ENCODE measurements at places on chromosomes 1 and 21.

- DNase-seq, result no peak
These were observed 14.9 kb upstream of the CD101 start for GRCh38 chr1:116986421-116987255.

DNA sequence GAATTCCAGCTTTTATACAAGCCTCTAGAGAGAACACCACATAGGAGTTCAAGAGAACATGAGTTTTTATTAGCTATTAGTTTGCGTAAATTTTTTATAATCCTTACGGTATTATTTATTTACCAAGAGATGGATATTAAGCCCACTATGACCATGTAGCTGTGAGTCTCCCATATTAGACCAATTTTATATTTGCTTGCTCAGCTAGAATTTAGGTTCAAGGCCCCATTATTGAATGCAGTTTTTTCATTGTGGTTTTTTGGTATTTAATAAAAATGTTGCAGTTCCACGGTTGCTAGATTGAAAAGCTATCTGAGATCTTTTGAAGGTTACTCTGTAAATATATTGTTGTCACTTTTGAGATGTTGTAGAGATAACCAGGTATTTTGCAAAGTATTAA, 2.9 kb downstream of the PPP1R8 start:
- DNase-seq, result no peak

- no peak for DNase-seq
These were observed 114.4 kb upstream of the TNR start for GRCh38 chr1:175857756-175858155.

GRCh38 chr1:210024996-210025395, 87.0 kb downstream of the SYT14 start:
- no peak for DNase-seq
